Stomach (tissue), 19 donors: ENCODE measurements at places on chromosomes 4 and X.

GRCh38 chr4:53763813-53764597 lies 172.7 kb upstream of the LNX1 start:
- no peak for DNase-seq

- peak; percentile 18 for DNase-seq
Measured at GRCh38 chr4:153652051-153652784, 31.9 kb upstream of the TLR2 start.

DNA sequence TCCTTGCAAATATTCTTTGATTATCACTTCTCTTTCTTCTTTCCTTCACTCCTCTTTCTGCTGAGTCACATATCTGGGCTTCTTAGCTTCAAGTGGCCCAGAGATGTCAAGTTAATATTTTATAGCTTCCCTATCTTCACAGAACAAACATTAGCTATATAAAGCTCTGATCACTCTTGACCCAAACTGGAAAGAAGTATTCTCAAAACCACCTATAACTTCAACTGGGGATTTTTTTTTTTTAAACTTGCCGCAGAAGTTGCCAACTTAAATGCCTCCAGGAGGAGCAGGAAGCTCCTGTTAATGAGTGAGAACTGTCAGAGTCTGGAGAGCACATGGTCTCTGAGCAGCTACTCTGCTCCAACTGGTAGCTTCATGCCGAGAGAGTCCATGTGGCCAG lies 233.3 kb upstream of the EDNRA start:
- DNase-seq: no peak

GRCh38 chr4:182738283-182739047 lies 178.7 kb downstream of the DCTD start:
- peak; percentile 5 for DNase-seq

DNA sequence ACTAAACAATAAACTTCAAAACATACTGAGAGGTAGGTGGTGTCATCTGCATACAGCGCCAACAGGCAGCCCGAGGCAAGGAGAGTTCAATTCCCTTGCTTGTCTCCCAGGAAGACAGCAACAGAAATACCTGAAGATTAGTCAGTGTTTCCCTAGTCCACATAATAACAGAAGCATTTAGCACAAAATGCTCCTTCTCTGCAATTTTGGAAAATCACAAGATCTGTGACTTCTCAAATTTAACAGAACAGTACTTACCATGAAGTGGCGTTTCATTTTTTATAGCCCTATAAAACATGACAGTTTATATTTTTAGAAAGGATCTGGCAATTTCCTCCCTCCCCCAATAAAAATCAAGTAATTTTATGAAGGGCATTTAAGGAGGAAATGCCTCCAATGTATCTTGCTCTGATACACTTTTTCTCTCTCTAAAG lies 67.1 kb upstream of the MYOZ2 start:
- no peak for DNase-seq
